ENCODE measurements at places on chromosomes 5 and 9.
A peak's percentile ranks its signal among the peaks of the same experiment; 100 is the strongest.

DNA sequence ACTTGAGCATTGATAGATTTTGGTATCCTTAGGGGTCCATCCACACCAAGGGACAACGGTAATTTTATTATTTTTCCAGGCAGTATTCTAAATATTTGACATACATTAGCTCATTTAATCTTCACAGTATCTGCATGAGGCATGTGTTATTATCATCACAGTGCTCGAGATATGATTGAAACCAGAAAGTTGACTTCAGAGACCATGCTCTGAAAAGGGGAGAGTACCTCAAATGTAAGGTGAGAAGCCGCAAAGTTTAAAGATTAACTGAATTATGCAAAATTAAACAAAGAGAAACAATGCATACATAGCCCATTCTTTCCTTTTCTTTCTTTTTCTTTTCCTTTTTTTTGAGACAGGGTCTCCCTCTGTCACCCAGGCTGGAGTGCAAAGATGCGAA, 104.1 kb downstream of the SLC25A46 start:
- DNase-seq = no peak

DNA sequence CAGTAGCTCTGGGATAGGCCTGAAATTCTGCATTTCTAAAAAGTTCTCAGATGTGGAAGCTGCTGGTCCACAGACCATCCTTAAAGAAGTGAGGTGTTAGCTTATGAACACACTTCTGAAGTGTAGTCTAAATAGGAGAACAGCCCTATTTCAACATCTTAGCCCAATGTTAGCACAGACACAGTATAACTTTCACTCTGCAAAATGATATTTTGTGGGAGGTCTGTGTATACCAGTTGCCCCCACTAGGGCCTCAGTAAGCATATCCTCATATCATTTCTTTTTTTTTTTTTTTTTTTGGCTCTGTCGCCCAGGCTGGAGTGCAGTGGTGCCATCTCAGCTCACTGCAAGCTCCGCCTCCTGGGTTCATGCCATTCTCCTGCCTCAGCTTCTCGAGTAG, 7.5 kb upstream of the HABP4 start:
- DNase-seq = no peak

DNA sequence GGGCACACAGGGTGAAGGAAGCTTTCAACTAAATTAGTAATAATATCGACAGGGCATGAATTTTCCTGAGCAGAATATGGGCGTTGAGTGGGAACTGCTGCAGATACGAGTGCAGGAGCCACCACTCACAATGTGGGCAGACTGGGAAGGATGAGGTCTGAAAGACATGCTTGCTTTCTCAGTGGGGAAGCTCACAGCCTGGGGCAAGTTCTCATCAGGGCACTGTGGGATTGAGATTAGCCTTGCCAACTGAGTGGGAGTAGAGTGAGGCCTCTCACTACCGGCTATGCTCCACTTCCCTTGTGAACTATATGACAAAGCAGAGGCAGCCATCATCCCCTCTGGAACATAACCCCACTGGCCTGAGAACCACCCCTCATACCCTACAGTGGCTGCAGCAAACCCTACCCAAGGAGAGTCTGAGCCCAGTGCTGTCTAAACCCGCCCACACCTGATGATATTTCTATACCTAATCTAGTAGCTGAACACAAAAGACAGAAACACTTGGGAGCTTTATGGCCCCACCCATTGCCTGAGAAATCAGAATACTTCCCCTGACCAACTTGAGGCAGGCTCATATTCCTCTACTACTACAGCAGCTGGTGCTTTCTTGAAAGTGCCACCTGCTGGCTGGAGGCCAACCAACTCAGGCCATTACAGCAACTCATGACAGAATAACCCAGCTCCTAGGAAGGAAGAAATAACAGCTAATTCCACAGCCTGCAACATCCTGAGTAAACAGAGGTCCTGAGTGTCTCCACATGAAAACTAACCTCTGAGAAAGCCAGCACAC, 173.7 kb upstream of the SPEF2 start:
- no peak for DNase-seq

GRCh38 chr9:5230554-5230953, 665 bp upstream of the INSL4 start:
- DNase-seq = no peak

GRCh38 chr9:38414040-38414723, 10.1 kb downstream of the IGFBPL1 start:
- DNase-seq = no peak

- DNase-seq = peak; percentile 66
Observed at GRCh38 chr9:27204578-27204977, 92.4 kb downstream of the EQTN start.

- DNase-seq = no peak
Observed at GRCh38 chr9:89523948-89524347, 26.0 kb upstream of the SEMA4D start.
